HT-29 (cell line): ENCODE measurements at places on chromosomes 2 and 18.

- DNase-seq = no peak
These were observed 1165.5 kb upstream of the SLC39A10 start for GRCh38 chr2:194491409-194492115.

DNA sequence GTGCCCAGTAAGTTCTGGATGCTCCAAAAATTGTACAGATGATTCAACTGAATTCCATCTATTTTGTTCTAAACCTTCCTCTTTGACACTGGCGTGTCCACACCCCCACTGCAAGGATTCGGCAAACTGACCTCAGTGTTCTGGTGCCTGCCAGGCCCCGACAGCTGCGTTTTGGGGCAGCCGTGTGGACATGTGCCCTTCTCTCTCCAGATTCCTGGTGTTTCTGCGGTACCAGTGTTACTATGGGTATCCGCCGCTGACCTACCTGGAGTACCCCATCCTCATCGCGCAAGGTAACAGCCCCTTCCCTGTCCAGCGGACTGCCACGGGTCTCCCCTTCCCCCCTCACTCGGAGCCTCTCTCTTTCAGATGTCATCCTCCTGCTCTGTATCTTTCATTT, 5.0 kb downstream of the SLC66A3 start:
- DNase-seq = no peak

DNA sequence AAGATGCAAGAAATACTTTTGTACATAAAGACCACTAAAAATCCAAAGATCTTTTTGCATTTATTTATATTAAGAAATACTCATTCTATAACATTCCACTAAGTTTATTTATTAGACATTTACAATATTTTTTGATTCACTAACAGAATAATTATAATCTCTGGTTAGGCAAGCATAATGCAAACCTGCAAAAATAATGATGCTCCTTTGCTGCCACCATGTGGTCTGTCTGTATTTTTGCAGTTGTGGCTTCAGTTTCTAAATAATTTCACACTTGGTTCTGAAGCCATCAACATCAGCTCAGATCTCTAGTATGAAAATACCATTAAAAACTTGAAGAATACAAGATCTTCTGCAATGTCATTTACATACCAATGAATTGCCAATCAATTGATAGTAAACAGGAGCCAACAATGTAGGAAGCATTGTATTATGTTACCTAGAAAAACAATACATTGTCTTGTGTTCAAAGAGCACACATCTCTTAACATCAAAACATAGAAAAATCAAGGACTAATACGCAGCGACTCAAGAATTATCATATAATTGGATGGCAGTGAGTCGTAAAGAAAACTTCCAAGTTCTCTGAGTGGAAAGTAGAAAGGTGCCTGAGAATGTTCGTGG, 28.8 kb upstream of the WDR75 start:
- peak; percentile 77 for DNase-seq

GRCh38 chr2:197241153-197241552, 69.4 kb downstream of the ANKRD44 start:
- no peak for DNase-seq

DNA sequence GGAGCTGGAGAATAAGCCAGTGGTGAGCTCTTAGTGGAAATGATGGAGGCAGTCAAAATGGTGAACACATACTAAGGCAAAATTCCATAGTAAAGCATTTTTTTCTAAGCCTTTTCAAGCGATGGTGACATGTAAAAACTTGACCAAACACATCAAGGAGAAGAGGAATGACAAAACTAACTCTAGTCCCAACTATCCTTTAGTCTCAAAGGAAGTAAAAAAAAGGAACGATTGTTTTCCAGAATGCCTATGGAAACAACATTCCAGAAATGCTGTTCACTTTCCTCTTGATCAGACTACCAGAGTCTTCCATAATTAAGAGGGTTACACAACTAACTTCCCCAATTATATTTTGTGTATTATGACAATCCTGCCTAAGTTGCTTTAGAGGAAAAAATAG, 715.6 kb downstream of the EPHA4 start:
- DNase-seq = no peak

- no peak for DNase-seq
These were observed 1922.3 kb upstream of the CELF4 start for GRCh38 chr18:39487932-39488331.

DNA sequence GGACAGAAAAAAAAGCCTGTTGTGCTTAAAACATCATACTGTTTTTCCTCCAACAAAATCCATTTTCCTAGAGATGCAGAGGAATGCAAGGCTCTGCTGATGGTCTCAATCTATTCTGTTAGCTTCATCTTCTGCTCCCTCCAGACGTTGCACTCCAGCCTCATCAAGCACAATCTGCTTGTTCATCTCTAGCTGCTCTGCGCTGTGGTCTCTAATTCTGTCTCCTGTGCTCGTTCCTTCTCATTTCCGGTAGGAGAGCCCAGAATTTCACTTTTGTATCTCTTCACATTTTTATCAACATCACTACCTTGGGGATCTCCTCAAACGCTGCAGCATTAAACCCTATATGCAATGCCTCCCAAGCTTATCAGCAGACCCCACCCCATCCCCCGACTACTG, 708.9 kb downstream of the RNF144A start:
- no peak for DNase-seq

DNA sequence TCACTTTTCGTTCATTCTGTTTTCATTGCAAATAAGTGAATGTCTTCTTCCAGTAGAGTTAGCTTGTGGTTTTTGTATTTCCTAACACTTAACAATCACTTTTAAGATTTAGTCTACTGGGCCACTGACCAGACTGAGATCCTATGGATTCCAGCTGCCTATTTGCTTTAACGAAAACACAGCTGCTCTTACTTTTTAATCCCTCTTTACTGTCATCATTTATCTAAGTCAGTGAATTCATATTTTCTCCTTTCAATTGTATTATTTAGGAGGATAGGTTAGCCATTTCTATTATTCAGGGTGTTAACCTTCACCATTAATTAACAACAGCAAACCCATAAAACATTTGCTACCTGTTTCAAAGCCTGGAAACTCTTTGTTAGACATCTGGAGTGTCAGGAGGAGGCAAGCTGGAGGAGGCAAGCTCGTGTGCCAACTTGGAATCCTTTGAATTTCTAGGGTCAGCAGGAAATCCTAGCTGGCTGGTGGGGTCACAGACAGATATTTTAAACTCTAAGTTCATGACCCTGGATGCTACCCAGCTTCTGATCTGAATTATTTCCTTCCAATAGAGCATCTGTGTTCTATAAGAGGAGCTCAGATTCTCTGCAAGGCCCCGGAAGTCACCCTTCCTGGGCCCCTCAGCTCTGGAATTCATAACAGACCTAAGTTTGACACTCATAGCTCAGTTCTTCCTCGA, 385.3 kb downstream of the RBM43 start:
- no peak for DNase-seq

GRCh38 chr2:39779341-39779851, 338 bp upstream of the THUMPD2 start:
- no peak for DNase-seq

GRCh38 chr18:9563331-9563730, 51.0 kb downstream of the PPP4R1 start:
- DNase-seq = no peak

DNA sequence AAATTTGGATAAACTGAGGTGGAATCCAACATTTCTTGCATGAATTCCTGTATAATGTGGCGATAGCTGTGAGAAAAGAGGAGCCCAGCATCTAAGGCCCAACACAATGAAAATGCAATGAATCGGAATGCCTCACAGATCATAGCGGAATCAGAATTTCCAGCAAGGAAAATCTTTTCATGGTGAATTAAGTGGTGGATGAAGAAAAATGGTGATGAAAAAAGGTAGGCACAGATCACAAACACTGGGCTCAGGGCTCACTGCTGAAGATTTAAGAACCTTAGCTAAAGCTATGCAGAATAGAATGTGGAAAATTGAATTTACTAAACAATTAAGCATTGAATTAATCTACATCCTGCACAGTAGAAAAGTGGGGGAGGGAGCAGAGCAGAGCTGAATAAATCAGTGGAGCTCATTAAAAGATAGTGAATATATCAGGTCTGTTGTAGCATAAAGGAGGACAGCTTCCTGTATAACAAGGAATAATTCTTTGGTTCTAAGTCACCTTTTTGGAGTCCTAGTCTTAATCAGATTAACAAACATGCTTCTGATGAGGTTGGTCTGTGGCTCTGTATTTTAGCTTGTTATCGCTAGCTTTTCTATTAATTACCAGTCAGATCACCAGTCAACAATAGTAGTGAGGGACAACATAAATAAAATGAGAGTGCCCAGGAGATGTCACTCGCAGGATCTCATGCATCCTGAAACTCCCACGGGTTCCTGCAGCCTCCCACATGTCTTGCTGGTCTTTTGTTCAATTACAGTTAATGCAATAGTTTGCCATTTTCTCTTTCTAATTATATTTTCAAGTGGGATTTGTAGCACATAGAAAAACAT, 27.0 kb downstream of the MEIS1 start:
- DNase-seq = no peak

DNA sequence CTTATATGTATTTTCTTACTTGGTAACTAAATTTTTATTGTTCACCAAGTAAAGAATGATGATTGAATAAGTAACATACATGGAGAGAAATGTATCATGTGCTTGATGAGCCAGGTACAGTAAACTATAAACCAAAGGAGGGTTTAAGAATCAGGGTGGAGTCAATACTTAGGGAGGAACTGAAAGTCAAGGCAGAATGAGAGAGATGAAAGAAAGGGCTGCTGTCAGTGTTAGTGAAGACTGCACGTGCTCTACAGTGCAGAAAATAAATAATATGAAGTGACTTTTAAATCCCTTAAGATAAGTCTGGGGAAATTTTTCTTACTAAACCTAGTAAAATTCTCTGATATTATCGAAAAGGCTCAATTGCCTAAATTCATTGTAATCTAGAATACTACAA, 986.0 kb downstream of the DSC3 start:
- no peak for DNase-seq

DNA sequence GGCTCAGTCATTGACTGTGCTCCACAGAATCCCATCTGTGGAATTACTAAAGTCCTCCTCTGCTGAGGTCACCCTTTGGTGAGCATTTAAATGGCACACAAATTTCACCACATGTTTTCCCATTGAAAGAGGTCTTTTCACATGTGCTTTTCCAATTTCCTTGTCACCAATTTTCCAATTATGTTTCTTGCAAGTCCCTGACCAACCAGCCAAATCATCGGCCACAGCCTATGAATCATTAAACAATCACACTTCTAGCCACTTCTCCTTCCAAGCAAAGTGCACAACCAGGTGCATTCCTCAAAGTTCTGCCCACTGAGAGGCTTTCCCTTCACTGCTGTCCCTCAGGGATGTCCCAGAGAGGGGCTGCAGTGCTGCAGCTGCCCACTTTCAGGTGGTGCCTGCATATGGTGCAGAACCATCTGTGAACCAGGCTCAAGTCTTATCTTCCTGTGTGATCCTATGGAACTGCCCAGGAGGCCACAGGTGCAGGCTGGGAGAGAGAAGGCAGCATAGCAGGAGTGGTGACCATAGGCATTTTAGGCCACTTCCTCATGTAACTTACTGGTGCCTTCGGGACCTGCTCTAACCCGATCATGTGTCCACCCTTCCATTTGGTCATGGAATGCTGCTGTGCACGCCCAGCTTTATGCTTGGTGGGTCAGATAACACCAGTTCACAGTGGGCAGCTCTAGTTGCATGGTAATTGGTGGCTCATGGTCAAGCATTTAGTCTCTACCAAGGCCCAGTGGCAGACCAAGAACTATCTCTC, 153.0 kb downstream of the SEPTIN10 start:
- DNase-seq = no peak

GRCh38 chr2:164701565-164701964, 80.3 kb upstream of the GRB14 start:
- no peak for DNase-seq

DNA sequence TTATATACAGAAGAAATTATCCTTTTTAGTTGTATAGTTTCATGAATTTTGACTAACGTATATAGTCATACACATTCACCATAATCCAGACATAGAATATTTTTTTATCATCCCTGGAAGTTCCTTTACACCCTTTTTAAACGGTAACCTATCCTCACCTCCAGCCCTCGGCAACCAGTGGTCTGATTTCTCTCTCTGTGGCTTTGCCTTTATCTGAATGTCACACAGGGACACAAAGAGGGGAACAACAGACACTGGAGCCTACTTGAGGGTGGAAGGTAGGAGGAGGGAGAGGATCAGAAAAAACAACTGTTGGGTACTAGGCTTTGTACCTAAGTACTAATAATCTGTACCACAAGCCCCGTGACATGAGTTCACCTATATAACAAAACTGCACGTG, 191.9 kb downstream of the MC4R start:
- no peak for DNase-seq

- no peak for DNase-seq
These were observed 123.0 kb downstream of the CYP26B1 start for GRCh38 chr2:72024451-72025175.

DNA sequence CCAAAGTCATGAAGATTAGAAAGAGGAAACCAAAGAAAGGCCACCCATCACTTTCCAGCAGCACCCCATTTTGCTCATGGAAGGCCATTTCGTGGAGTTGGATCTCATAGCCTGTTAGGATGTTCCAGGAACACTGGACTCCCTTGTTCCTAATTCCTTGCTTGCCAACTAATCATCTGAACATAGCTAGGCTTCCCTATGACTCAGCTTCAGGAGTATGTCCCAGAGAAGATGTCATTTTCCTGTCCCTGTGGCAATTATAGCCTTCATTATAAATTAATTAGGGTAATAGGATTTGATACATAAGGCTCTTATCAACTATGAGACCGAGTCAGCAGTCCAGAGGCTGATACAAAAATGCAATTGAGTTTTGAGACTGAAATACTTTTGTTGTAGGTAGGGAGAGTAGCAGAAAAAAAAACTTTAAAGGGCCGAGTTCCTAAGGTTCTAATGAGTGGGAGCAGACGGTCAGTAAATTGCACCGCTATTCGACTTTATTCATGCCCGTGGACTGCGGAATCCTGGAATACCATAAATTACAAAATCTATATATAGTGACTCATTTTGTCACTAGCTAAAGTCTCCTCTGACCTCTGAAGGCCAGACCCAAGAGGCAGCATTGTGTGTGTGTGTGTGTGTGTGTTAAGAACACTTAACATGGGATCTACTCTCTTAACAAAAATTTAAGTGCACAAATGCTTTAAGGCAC, 311.8 kb downstream of the FBXO15 start:
- DNase-seq = no peak

GRCh38 chr2:64606479-64607363, 47.0 kb downstream of the SERTAD2 start:
- peak; percentile 77 for DNase-seq

DNA sequence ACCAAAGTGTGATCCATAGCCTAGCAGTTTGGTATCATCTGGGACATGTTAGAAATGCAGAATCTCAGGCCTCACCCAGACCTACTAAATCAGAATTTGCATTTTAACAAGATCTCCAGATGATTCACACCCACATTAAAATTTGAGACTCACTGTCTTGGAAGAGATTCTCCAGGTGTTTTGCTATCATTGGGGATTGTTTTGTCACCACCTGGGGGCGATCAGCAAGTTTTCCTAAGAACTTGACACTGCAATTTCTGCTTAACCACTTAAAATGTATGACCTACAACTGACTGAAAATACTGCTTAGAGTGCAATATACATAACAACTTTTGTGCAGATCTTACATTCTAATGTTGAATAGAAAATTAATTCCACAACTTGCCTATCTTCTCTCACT, 18.9 kb upstream of the ITGA4 start:
- peak; percentile 31 for DNase-seq

GRCh38 chr18:58768293-58768974, 96.2 kb upstream of the ZNF532 start:
- DNase-seq = peak; percentile 60

GRCh38 chr2:103754530-103754929, 992.7 kb downstream of the TMEM182 start:
- no peak for DNase-seq

GRCh38 chr2:146850746-146851145, 994.1 kb upstream of the ACVR2A start:
- no peak for DNase-seq

- no peak for DNase-seq
These were observed 21.0 kb upstream of the CTLA4 start for GRCh38 chr2:203846490-203847105.
